Esophagus mucosa (tissue), 1 donor: ENCODE measurements at places on chromosomes 7 and 10. TPM values are rescaled to one million over a fixed set of nuclear protein-coding genes. Genes with fewer than 3 reads are reported as not detected.

DNA sequence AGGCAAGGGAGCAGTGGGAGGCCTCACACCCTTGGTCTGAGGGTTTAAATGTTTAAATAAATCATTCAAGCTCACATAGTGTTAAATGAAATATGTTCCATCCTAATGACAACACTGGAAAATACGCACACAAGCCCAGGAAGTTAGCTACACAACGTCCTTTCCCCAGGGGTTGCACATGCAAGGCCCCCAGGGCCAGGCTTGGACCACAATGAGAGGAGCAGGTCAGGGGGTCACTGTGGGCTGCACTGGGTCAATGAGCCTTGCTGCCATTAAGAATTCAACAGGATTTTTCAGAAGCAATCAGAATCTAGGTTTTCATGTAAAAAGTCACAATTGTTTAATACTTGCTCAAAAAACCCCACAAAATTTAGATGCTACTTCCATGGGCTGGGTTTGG lies 64.9 kb upstream of the ADCY1 start:
- no peak for ATAC-seq

- no peak for ATAC-seq
These were observed 230.9 kb downstream of the PARD3 start for GRCh38 chr10:34584164-34584563.

EIF3A gene
- total RNA-seq, result 88.2 TPM

- ATAC-seq, result no peak
These were observed 95.6 kb downstream of the NEURL1 start for GRCh38 chr10:103589074-103589630.

PFKFB3 gene
- total RNA-seq, result 48.2 TPM

DNA sequence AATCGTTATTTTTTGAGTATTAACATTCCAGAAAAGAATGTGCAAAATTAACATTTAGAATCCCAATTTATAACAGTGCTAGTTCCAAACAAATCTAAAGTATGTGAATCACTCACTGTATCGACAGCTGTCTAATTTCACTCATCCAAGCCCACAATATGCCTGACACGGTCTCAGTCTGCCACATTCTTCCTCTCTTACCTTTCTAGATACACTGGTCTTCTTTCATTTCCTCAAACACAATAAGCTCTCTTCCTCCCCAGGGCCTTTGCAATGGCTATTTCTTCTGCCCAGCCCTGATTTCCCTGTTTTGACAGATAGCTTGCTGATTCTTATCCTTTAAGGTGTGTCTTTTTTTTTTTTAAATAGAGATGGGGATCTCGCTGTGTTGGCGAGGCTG lies 48.8 kb downstream of the UBE2H start:
- ATAC-seq, result no peak

- ATAC-seq, result no peak
These were observed 194.4 kb upstream of the PRSS1 start for GRCh38 chr7:142554560-142555532.

- ATAC-seq, result peak; percentile 42
These were observed 655.8 kb upstream of the ANKRD30A start for GRCh38 chr10:36469585-36469984.

MYO1G gene
- 1.1 TPM for total RNA-seq

DNA sequence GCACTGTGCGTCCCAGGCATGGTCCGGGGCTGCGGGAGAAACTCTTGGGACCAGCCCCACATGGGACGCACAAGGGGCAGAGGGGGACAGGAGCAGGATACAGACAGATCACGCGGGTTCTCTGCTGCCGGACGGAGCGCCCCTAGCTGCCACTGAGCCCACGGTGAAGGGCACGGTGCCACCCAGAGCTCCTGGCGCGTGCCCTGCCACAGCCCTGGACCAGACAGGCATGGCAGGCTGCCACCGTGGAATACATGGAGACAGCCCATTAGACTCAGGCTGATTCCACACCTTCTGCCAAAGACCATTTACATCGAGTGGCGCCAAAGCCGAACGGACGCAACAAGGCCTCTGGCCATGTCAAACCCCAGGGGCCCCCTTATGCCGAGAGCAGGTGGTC lies 90.4 kb downstream of the MAD1L1 start:
- ATAC-seq, result no peak

DNA sequence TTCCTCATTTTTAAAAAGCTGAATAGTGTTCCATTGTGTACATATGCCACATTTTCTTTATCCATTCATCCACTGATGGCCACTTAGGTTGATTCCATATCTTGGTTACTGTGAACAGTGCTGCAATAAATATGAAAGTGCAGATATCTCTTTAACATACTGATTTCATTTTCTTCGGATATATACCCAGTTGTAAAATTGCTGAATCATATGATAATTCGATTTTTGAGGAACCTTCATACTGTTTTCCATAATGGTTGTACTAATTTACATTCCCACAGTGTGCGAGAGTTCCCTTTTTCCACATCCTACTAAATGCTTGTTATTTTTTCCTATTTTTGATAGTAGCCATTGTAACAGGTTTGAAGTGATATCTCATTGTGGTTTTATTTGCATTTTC lies 263.2 kb downstream of the STK31 start:
- no peak for ATAC-seq

GRCh38 chr10:50472914-50473313 lies 150.8 kb downstream of the SGMS1 start:
- no peak for ATAC-seq

GRCh38 chr7:47490501-47491265 lies 91.2 kb downstream of the TNS3 start:
- ATAC-seq, result no peak

DNA sequence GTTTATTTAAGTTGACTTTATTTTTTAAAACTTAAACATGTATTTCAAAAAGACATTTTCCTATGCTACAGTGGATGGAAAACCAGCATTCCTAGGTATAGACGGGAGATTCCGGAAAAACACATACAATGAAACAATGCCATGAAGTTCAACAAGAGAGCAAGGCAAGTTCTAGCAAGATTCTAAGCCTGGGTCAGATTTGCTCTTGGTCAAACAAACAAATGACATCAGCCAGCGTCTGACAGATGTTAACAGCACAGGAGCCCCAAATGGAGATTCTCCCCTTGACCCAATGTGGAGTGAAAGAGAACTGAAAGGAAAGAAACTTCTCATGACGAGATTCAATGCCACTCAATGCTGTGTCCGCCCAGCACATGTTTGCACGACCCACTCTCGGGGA lies 149.9 kb downstream of the NEURL1 start:
- ATAC-seq, result peak; percentile 32
